CD4-positive, alpha-beta T cell treated with Interleukin-12 subunit alpha and Interleukin-12 subunit beta, for 1 hour (primary cell): ENCODE measurements at places on chromosomes 5 and 9.

- DNase-seq: no peak
These were observed 239.6 kb upstream of the TAS2R1 start for GRCh38 chr5:9869616-9870288.

DNA sequence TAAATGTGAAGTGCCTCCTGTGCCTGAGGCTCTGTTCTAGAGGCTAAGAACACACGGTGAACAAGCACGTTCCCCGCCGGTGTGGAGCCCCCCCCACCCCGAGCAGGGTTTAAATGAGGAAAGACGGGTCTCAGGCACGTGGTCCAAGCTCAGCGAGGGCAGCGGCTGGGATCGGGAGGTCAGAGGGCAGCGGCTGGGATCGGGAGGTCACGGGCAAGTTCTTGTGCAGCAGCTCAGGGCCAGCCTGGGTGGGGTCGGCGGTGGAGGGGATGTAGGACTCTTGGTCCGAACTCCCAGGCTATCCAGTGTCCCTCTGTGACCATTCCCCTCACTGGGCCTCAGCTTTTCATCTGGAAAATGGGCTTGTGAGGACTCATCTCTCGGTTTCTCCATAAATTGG lies 2.7 kb upstream of the GBGT1 start:
- no peak for DNase-seq

DNA sequence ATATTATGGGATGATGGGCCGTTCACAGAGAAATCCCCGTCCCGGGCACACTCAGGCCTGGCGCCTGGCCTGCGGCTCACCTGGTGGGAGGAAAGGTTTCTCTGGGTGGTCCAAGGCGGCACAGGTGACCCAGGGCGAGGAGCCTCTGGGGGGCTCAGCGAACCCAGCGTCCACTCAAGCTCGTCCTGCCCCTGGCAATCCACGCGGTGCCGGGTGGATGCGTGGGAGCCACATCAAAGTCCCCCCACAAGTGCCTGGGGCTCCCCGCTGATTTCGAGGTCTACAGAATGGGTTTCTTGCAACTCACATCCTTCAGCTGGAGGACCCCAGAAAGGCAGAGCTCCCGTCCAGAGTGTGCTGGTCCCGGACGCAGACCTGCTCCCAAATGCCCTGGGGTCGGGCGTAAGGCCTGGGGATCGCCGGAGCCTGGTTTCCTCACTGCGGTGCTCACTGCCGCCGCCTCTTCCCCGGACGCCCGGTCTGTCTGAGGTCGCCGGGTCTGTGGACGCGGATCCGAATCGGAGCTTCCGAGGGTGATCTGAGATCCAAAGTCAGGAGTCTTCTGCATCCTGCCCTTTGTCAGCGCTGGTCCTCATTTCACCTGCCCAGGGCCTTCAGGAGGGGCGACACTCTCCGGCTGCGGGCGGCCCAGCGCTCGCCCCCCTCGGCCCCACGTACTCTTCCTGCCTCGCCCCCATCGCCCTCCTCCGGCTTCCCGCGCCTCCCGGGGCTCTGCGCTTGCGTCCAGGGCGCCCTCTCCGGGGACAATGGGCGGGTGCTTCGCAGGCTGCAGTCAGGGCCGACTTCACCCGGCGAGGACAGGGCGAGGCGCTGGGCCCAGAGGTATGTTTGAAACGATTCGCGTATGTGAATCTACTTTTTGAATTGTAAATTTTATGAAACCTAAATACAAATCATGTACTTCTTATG lies 20.0 kb upstream of the RUFY1 start:
- DNase-seq: peak; percentile 62

DNA sequence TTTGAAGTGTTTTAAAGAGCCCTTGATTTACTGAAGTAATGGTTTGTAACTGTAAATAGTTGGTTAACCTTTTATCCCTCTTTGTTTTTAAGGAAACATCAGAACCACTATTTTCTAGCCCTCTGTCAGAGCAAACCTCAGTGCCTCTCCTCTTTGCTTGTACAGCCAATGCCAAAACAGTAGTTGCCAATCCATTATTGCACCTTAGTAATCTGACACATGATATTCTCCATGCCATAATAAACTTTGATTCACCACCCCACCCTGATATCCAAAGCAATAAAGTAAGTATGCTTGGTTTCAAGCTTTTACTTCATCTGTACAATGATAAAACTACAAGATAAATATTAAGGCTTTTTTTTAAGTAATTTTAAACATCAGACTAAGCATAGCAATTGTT lies 100.8 kb downstream of the DMXL1 start:
- DNase-seq: no peak

- DNase-seq: no peak
These were observed 120.6 kb downstream of the TTLL11 start for GRCh38 chr9:121972501-121972981.

DNA sequence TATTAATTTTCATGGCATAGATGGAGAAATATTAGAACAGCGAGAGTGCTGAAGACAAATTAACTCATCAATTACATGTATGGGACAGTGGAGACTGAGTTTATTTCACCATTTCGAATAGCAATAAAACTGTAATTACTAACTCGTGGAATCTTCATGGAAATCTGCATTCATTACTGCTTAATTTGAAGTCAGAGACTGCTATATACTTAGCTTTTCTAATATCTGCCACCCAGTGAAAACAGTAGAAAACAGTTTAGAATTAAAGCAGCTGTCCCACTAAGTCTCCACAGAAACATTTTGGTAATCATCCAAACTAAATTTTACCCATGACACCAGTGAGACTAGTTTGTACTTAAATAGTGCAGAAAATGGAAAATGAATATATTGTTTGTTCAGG lies 56.8 kb downstream of the IZUMO3 start:
- no peak for DNase-seq

GRCh38 chr5:90996089-90996488 lies 387.0 kb downstream of the ARRDC3 start:
- no peak for DNase-seq

GRCh38 chr5:75526070-75526469 lies 14.4 kb downstream of the POLK start:
- no peak for DNase-seq

- DNase-seq: no peak
These were observed at the start of gene KIF12 for GRCh38 chr9:114098936-114099668. Gene KIF12 (minus strand): TSS chr9:114099292. CDS start chr9:114099276, 16 bp downstream.

DNA sequence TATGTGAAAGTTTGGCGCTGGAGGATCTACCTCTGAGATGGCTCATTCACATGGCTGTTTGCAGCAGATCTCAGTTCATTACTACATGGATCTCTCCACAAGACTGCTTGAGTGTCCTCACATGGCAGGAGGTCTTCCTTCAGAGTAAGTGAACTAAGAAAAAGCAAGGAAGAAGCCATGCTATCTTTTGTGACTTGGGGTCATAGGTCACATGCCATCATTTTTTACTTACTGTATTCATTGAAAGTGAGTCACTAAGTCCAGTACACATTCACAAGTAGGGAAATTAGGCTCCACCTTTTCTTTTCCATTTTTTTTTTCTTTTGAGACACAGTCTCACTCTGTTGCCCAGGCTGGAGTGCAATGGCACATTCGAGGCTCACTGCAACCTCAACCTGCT lies 8.7 kb upstream of the CDKN2AIPNL start:
- DNase-seq: no peak

GRCh38 chr5:141512911-141513626 lies 24.2 kb downstream of the PCDHGC5 start:
- DNase-seq: peak; percentile 24

DNA sequence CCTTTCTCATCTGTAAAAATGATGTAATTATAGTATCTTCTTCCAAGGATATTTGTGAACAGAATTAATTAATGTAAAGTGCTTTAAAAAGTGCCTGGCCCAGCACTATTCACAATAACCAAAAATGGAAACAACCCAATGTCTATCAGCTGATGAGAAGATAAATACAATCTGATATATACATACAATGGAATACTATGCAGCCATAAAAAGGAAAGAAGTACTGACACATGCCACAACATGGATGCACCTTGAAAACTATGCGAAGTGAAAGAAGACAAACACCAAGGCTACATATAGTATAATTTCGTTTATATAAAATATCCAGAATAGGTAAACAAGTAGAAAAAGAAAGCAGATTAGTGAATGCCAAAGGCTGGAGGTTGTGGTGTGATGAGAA lies 24.1 kb downstream of the DPYSL3 start:
- DNase-seq: no peak

DNA sequence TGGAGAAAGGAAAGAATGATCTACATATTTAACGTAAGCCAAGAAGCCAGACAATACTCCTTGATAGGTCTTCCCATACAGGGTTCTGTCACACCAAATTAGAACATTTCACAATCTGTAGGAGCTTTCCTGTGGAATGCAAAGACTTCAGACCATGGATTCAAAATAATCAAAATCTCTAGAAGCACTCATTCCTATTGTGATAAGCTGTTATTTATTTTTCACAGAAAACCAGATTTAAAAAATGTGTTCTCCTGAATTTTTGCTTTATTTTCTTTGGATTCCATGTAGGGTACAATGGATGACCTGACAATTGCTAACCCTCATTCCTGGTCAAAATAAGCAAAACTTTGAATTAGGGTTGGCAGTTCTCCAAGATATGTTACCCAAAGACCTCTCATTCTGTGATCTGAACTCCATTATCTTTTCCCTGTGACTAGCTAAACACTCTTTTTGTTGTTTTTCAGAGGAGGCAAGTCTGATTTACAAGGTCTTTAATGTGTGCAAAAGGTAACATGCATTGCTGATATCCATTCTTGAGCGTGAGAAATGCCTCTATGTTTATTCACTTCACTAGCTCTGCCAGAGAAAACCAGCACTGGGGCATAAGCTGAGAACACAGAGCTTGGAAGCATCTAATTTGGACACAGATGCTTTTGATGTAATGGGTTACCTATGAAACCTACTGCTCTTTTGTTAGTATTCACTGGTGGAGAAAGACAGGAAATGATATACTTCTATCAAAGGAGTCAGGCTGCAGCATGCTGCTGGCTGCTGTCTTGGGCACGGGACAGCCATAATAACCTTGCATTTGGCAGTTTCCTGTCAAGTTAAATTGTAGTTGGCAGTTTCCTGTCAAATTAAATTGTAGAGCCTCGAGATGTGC lies 31.4 kb downstream of the ACTBL2 start:
- peak; percentile 4 for DNase-seq

DNA sequence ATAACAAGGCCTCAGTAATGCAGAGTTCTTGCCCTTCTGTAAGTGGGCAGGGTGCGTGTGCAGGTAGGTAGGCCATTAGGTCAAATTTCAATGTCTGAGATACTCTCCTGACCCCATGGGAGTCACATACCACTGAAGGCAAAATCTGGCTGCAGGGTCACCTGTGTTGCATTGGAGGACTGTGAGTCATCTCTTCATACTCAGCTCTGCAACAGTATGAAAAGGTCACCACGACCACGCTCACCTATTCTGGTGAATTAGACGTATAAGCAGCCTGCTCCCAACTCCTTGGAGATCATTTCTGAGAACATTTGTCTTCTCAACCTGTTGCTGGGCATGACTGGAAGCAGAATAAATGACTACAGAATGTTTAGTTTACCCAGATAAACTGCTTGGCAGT lies 599.8 kb downstream of the PDE4D start:
- DNase-seq: no peak

DNA sequence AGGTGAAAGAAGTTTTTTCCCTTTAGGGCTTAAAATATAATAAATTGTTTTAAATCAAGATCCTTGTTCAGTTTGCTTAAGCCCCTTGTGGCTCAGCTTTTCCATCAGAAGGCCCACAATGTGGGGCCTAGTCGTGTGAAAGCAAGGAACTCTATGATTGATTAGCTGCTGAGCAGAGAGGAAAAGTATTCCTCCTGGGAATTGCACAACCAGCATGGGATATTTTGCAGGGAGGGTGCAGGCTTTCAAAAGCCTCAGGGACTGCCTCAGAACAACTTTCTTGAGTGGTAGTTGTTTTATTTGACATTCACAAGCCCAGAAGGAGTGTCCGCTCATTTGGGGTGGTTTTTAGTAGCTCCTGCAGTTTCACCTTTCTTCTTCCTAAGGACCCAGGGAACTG lies 19.8 kb downstream of the TTC23L start:
- DNase-seq: no peak

DNA sequence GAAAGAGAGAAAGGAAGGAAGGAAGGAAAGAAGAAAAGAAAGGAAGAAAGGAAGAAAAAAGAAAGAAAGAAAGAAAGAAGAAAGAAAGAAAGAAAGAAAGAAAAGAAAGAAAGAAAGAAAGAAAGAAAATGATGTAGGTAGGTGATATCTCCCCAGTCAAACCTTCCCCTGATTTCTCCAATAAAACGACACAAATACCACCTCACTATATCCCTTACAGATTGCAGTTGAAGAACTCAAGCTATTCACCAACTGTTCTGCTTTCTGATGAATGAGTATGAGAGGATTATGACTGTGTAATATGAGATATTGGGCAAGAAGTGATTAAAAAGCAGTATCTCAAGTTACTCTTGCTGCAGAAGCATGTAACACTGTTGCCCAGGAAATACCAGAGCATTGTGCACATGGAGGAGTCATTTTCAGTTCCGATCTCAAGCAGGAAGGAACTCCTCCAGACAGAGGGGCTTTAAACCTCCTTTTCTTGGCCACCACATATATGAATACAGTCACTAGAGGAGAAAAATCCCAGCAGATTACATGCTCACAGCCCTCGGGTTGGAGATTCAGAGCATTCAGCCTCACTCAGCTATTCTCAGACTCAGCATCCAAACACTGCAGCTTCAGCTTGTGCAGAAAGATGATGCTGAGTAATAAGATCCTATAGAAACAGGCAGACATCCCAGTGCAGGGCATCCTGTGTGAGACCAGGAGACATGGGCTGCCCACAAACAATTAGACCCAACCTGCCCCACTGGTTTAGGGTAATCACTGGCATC lies 61.4 kb downstream of the UGCG start:
- DNase-seq: peak; percentile 20

DNA sequence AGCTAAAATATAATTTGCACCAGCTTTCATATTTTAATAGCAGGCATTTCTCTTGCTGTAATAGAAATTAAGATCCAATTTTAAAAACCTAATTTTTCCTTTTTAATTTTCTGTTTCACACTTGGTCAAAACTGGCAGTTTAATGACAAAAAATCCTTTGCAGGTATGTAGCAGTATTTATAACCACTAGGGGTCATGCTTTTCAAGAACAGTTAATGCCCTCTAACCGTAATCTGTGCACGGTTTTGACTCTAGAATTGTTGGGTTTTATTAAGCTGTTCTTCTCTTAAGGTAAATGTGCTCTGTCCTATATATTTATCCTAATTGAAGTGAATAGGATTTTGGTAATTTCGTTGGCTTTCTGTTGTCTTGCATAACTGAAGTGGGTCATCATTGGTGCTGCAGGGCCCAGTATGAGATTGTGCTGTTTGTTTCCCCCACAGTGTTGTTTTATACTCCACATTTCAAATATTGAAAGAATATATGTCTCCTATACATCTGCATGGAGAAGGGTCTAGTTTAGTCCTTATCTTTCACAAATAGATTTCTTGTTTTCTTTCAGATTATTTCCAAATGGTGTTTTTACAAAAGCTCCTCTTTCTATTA lies 107.4 kb downstream of the SCAMP1 start:
- DNase-seq: peak; percentile 9

DNA sequence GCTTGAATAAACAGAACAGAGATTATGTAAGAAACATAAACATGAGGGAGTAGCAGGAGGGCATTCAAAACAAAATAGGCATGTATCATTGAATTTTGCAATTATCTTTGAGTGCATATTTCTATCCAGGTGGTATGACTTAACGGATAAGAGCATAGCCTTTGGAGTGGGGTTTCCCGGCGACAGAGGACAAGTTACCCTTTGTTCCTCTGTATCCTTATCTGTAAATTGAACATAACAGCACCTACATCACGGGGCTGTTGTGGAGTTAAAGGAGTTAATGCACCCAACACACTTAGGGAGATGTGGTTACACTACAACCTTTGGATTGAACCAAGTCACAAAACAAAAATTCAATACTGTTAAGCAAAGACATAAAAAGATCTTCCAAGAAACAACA lies 314.6 kb upstream of the KIF2A start:
- no peak for DNase-seq
